Activated naive CD8-positive, alpha-beta T cell treated with anti-CD3 and anti-CD28 coated beads, Interleukin-2, amount 10 ng/mL, durations not matched to agents 7 days and 5 days (primary cell): ENCODE measurements at places on chromosomes 11 and 22. TPM values are rescaled to one million over a fixed set of nuclear protein-coding genes. Genes with fewer than 3 reads are reported as not detected.

DNA sequence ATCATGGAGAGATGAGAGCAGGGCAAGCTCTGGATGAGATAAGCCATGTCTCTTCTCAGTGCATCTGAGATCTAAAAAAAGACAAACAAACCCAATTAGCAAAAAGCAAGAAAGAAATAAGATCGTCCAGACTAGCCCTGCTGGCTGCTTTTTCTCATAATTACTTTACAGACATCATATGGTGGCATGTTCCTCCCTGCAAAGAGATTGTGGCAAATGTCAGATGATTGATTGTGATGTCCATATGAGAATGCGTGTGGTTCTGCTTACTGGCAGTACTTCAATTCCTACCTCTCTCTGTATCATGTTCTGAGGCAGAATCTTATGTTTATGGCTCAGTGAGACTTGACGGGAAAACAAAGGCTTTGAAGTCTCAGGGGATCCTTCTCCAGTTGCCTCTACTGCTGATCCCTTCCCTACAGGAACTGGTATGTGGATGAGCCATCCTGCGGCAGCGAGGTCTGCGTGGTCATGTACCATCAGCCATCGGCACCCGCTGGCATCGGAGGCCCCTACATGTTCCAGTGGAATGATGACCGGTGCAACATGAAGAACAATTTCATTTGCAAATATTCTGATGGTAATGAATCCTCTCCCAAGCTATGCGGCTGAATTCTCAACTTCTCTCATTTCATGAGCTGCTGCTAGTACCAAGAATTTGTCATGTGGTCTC is 8.8 kb downstream of the LAYN start:
- no peak for DNase-seq

DNA sequence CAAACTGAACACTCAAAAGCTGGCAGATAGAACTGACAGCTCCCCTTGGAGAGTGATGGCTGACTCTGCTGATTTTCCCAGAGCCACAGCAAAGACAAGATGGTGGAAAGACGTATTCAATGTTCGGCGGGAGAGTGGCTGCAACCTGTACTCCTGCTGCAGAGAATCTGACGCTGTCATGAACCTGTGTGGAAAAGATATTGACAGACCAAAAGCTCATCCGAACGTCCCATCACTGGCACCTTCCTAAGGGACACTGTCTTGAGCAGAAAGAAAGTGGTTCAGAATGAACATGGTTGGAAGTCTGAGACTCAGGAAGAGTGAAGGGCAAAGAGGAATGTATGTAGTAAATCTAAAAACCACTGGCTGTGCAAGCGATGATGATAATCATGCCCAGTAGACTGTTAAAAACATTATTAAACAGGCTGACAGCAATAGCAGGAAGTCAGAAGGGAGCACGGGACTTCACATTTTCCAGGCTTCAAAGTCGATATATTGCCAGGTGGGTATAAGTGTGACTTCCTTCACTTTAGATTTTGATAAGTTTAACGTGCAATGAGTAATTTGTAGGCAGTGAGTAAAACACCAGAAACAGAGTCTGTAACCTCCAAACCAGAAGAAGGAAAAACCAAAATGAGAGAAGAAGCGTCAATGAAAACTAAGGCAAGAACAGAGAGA is 6.2 kb upstream of the IL17REL start:
- DNase-seq, result no peak

- no peak for DNase-seq
These were observed 952 bp upstream of the CYP2D6 start for GRCh38 chr22:42131562-42131961.

GRCh38 chr11:2277933-2278523 is 7.6 kb upstream of the ASCL2 start:
- DNase-seq, result no peak

DNA sequence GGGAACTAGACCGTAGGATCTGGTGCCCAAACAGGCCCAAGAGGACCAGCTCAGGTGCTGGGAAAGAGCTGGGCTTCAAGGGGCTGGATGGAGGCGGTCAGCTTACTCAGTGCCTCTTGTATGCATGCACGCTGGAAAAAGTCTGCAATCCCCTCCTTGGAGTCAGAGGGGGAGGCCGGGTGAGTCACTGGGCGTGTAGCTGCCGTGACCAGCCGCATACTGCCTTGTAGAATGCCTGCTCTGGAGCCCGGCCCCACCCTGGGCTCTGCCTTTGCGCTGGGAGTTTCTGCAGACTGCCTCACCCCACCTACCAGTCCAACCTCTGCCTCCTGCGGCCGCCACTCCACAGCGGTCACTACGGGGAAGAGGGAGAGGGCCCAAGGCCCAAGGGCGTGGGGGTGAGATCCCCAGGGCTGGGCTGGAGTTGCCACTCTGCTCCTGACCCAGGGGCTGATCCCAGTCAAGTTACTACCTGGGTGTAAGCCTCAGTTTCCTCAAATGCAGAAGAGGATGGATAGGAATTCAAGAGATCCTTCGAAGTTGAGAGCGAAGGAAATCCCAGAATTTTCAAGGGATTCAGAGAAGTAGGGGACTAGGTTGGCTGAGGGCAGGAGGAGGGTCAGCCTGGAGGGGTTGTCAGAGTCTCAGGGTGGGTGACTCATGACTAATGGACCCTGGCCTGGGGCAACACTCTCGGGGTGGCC is 4.2 kb downstream of the MRGPRF start:
- no peak for DNase-seq

- no peak for DNase-seq
These were observed 728.2 kb upstream of the ANO5 start for GRCh38 chr11:21464601-21465193.

The CBLIF gene
- total RNA-seq, result not detected

- no peak for DNase-seq
These were observed 26.4 kb downstream of the GRIK4 start for GRCh38 chr11:120537996-120538395.

GRCh38 chr11:75577207-75577606 is 15.2 kb downstream of the SERPINH1 start:
- peak; percentile 60 for DNase-seq

- DNase-seq, result no peak
These were observed 41.6 kb downstream of the CHRDL2 start for GRCh38 chr11:74689666-74690065.

GRCh38 chr11:72162891-72163492 is 27.5 kb downstream of the FOLR3 start:
- DNase-seq, result no peak

The SPON1 gene
- total RNA-seq, result 3.8 TPM

- DNase-seq, result no peak
These were observed 90.5 kb upstream of the POU2AF2 start for GRCh38 chr11:111155021-111155420.

GRCh38 chr11:1445741-1446445 is 40.7 kb downstream of the MOB2 start:
- DNase-seq, result no peak

The NXPE2 gene
- total RNA-seq, result not detected

DNA sequence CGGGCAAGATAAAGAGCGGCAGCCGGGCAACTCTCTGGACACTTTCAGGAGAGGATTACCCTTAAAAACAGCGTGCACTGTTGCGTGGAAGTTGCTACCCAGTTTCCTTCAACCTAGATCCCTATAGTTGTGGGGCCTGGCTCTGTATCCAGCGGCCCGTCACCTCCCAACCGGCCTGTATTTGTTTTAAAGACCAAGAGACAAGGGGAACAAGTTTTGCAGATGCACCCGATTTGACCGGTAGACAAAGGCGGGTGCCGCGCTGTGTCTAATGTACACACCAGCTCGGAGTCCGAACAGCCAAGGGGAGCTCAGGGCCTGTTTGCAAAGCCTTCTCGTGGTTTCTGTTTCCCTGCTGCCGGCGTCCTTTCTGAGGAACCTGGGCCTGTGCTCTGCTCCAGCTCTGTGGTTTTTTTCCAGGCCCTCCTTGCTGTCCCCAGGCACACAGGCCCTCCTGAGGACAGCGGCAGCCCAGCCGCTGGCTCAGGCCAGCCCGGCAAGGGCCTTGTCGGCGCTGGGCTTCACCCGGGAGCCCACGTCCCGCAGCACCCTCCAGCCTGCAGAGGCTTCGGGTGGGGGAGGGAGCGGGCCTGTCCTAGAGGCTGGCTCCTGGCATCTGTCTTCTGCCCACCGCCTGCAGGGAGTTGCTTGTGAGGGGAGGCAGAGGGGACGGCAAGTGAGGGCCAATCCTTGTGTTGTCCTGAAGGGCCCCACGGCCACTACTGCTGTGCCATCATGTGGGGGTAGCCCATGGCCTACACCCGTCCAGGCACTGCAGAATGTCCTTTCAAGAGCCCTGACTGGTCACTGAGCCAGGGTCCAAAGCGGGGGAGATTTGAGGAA is 1.4 kb downstream of the TBX1 start:
- no peak for DNase-seq

The BCR gene
- 36.2 TPM for total RNA-seq

DNA sequence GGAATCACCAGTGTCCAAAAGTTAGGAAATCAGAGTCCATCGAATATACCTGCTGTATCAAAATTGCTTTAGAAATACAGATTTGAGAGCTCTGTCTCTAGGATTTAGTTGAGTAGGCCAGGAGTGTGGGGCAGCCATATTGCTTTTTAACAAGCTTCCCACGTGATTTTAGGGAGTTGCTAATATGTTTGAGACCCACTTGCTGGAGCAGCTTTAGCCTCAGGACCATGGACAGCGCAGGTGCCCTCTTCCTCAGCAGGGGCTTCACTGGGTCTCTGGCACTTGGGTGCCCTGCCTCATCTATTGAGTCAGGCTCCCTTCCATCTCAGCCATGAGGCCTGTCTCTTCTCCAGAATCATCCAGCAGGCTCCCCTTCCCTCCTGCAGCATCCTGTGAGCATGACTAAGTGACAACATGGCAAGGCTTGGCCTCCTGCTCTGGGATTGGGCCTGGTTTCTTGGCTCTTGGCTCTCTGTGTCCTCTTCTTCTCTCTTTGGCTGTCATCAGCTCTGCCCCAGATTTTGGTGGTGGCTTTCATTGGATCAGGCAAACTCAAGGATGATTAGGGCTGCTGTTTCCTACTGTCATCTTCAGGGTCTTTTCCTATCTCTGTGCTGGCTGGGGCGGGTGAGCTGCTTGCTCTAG is 70.0 kb downstream of the SGSM1 start:
- DNase-seq, result peak; percentile 48

The HBE1 gene
- total RNA-seq, result not detected

DNA sequence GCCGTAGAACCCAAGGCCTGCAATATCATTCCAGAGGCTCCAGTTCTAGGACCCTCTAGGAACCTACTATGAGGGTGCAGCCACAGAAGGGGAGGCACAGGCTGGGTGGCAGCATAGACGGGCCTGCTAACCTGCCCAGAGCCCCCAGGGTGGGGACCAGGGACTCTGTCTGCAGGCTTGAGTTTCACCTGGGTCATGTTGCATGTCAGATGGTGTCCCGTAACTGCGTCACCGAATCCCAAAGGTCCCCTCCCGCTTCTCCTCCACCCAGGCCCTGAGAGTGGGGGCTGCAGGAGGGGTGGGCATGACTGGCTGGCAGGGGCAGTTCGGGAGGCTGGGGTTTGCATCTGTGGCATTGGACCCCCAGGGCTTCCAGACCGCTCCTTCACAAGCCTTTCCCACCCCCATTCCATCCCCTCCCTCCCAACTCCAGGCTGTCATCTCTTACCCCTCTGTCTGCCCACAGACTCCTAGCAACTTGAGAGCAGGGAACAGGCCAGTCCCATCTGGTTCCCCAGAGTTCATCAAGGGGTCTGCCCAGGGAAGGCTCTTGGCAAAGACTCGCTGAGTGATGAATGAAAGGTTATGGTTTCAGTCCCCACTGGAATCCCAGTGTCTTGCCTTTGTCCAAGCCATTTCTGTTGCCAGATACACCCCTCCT is 16.3 kb downstream of the MYO7A start:
- no peak for DNase-seq

The UPK3A gene
- not detected for total RNA-seq

The GLYAT gene
- total RNA-seq, result not detected

The PAAF1 gene
- 21.3 TPM for total RNA-seq

- no peak for DNase-seq
These were observed 216.4 kb upstream of the B3GAT1 start for GRCh38 chr11:134628426-134628825.

The OR5P2 gene
- not detected for total RNA-seq

GRCh38 chr11:125873881-125874555 is 13.4 kb upstream of the HYLS1 start:
- no peak for DNase-seq

DNA sequence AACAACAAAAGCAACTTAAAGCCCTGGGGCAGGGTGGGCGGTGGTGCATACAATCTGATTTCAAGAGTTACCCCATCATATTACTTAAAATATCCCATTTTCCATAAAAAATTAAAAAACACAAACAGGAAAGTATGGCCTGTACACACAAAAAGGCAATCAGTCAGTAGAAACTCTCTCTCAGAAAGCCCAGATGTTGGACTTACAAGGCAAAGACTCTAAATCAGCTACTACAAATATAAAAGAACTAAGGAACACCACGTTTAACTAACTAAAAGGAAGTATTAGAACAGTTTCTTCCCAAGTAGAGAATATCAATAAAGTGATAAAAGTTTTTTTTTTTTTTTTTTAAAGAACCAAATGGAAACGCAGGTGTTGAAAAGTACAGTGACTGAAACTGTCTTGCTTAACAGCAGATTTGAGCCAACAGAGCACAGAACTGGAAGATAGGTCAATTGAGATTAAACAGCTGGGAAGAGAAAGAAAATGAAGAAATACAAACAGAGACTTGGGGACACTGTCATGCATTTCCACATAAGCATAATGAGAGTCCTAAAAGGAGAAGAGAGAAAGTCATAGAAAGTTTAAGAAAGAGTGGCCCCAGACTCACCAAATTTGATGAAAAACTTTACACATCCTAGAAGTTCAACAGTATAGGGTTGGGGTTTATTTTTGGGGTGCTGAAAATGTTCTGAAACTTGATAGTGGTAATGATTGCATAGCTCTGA is 8.6 kb downstream of the SC5D start:
- no peak for DNase-seq

The CENPM gene
- total RNA-seq, result 53.2 TPM

The APOBEC3G gene
- total RNA-seq, result 118 TPM

DNA sequence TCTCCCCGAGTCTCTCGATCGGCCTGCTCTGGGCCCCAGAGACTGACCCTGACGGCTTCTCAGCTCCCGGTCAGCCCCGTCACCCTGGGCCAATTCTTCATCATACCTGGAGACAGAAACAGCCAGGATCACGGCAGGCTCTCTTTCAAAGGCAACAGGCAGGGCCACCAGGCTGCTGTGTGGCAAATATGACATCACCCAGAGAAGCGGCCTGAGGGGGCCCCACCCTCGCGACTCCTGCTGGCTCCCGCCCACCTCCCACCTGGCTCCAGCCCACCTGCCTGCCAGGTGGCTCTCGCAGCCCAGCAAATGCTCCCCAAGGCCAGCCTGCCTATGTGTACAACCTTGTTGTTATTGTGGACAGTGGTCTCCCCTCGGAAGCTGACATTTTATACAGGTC is 24.9 kb upstream of the PACSIN2 start:
- DNase-seq, result no peak

DNA sequence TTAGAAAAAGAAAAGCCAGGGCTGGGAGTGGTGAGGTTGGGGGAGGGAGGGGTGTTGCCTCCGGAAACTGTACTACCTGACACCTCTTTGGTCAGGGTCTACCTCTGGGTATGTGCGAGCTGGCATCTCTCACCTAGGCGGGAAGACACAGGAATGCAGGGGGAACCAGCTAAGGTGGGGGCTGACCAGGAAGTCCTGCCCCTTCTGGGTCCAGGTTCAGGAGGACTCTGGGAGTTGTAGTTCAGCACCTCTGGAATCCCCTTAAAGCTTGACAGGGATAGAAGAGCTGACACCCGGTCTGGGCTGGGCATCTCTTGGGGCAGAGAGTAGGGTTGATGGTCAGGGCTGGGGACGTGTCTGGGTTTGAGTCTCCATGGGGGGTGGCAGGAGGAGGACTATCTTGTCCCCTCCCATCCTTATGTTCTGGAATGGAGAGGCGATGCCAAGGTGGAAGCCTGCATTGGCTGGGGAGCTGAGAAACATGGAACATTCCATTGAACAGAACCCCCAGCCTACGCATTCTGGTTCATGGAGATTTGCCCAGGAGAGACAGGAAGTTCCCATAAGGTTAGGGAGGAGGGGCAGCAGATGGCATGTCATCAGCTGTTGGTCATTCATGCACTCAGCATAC is 2.1 kb upstream of the KIAA1671 start:
- DNase-seq, result no peak
